CD4-positive, CD25-positive, alpha-beta regulatory T cell (primary cell): ENCODE measurements at places on chromosomes 13 and 19. TPM values are rescaled to one million over a fixed set of nuclear protein-coding genes. Genes with fewer than 3 reads are reported as not detected.

DNA sequence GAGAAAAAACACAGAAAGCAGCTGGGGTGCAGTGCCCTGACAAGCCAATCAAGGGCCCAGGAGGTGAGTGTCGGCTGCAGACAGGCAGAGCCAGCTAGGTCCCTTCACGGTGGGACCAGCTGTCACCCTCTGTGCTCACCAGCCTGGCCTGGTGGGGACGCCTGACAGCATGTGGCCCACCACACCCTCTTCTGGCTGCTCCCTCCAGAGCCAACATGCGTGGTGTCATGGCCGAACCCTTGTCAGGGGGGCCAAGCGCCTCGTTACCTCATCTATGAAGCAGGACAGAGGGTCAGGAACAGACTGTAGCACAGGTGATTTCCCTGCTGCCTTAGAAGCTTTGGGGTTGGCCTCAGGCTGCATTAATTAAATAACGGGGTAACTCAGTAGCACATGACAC, 40.0 kb upstream of the ISYNA1 start:
- no peak for DNase-seq

- DNase-seq = no peak
These were observed 739.4 kb upstream of the GPC6 start for GRCh38 chr13:92487238-92487637.

Gene LRRC25
- total RNA-seq = not detected

Gene SULT2B1
- total RNA-seq = not detected

Gene NEK3
- total RNA-seq = 7.1 TPM

Gene TGFBR3L
- 1.1 TPM for total RNA-seq

Gene ADGRE1
- 2.4 TPM for total RNA-seq
